AML-193 (cell line): ENCODE measurements at places on chromosomes 1 and 21.

- no peak for DNase-seq
These were observed 67.1 kb downstream of the CD58 start for GRCh38 chr1:116503546-116504307.

- no peak for DNase-seq
These were observed 621.4 kb upstream of the RGS18 start for GRCh38 chr1:191536791-191537429.

GRCh38 chr1:1299686-1300351 lies 7.9 kb downstream of the ACAP3 start:
- no peak for DNase-seq

DNA sequence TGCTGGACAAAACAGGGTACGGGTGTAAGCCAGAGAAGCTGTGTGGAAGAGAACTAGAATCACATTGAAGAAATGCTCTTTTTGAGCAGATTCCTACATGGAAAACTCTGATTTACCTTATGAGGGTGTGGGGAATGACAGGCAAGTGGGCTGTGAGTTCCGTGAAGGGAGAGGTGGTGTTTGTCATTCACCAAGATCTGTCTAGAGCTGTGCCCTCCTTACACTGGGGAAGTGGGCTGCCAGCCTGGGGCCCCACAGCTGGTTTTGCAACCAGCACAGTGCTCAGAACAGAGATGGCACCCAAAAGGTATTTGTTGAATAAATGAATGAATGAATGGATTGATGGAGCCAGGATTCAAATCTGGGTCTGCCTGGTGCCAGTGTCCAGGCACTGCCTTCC lies 10.4 kb downstream of the RCAN1 start:
- DNase-seq: no peak

DNA sequence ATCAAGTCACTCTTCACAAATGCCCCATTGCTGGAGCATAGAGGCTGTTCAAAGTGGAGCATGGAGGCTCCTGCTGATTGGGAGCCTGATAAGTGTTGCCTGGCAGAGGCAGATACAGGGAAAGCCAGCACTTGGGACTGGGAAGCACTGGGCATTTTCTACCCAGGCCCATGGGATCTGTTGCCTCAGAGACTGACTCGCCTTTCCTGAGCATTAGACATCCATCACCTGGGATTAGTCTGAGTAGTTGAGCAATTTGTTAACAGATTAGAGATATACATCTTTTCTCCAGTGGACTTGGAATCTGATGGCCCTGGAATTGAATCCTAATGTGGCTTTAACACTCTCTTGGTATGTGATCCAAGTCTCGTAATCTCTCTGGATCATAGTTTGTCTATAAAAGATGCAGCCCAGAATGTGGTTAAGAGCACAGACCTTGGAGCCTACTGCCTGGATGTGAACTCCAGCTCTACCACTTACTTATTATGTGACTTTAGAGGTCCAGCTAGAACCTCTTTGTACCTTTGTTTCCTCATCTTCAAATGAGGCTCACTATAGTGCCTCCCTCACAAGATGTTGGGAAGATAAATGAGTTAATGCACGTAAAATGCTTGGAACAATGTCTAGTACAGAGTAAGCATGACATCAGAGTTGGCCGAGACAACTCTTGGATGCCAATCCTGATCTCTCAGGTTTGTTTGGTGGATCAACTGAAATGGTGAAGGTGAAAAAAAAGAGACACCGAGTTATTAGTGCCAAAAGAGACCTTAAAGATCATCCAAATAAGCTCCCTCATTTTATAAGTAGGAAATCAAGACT lies 38.3 kb upstream of the NRDC start:
- no peak for DNase-seq

GRCh38 chr1:15005116-15005515 lies 148.4 kb upstream of the TMEM51 start:
- DNase-seq: no peak
